NCI-H460 (cell line): ENCODE measurements at places on chromosomes 3 and 15.

DNA sequence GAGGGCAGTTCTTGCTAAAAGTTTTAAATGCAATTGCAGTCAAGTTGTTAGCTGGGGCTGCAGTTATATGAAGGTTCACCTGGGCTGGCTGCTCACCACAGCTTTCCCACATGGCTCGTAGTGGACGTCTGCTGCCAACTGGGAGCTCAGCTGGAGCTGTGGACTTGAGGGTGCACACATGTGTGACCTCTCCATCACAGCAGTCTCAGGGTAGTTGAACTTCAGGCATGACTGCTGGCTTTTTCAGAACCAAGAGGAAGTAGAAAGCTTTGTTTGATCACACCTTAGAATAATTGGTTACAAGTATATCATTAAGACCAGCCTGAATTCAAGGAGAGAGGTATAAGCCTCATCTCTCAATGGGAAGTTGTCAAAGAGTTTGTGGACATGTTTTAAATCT lies 74.1 kb downstream of the CHL1 start:
- DNase-seq: no peak

GRCh38 chr15:40108061-40108854 lies 421 bp downstream of the BMF start:
- no peak for DNase-seq

GRCh38 chr15:64222573-64223366 lies 59.9 kb upstream of the PPIB start:
- no peak for DNase-seq

DNA sequence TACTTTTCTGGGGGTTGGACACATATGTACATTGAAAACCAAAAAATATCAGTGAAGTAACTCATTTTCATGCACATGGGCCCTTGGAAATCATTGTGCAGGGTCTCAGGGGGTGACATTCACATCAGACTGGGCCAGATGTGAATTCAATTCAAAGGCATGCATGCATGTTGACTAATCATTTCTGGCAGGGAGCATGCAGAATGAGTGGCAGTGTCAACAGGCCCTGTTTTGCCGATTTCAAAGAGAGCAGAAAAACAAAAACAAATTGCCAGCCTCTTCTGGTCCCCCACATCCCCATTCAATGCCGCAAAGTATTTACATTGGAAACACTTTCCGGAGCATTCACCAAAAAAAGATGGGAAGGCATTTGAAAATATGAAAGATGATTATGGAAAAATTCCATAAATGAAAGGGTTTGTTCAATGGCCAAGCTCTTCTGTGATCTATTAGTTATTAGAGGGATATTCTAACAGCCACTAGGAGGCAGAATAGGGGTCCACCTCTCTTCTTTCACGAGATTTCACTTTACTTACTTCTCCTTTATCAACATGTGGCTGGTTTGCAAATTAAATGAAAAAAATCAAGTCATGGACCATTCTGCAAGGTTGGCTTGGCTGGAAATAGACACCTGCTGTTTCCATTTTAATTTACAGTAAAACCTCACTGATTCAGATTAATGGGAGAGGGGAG lies 119.9 kb upstream of the FEZF2 start:
- DNase-seq: no peak

DNA sequence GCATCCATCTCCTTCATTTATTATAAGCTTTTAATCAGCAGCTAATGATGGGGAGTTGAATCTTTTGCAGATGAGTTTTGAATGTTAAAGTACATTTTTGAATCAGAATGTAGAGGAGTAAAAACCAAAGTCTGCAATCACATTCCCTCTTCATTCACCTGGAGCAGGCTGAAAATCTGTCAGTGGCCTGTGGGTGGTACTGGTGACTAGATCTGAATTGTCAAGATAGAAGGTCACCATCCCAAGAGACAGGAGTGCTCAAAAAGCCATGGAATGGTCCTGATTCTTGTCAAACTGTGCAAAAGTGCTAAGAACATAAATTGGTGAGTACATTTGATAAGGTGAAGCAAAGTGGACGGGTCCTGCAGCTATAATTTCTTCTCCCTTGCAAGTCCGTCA lies 881.3 kb upstream of the NR2F2 start:
- DNase-seq: no peak

DNA sequence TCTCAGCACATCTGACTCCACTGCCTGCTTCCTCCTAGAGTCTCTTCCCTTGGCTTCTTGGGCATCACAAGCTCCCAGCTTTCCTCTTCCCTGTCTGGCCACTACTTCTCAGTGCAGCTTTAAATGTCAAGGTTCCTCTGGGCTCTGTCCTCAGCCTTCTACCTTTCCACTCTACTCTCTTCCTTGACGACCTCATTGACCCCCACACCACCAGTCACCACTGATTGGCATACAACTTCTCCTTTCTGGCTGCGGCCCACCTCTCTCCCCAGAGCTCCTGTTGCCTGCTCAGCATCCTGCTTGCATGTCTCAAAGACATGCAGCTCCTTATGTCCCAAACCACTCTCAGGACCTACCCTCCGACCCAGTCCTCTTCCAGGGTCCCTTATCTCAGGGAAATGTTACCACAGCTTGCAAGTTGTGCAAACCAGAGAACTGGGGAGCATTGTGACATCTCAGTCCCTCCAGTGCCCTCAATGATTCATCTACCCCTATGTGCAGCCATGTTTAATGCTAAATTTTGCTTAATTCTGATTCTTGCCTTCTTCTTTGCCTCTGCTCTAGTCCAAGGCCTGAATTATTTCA lies 49.9 kb downstream of the TRPM1 start:
- no peak for DNase-seq

DNA sequence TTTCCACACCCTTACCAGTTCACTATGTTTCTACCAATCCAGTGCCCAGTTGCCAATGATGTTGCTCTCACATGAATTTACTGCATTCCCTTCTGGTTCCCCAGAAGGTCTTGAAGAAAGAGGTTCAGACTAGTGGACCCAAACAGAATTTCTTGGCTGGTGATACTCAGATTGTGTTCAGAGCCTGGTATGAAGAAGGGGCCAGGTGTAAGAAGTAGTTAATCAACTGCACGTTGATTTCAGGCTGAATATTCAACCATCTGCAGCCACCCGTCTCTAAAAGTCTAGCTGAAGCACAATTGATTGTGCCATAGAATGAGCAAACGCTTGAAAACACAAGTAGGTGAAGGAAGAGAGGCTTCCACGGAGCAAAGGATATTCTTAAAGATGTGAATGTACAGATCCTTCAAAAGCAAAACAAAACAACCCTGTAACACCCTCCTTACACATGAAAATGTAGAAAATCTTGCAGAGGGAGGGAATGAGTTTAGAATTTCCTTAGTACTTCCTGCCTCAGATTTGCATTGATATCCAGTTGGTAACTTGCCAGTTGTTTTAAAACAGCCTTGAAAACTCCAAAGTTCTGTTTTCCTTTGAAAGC lies 4.7 kb downstream of the RBMS3 start:
- DNase-seq: no peak

GRCh38 chr15:77474310-77474988 lies 53.8 kb downstream of the HMG20A start:
- DNase-seq: no peak

DNA sequence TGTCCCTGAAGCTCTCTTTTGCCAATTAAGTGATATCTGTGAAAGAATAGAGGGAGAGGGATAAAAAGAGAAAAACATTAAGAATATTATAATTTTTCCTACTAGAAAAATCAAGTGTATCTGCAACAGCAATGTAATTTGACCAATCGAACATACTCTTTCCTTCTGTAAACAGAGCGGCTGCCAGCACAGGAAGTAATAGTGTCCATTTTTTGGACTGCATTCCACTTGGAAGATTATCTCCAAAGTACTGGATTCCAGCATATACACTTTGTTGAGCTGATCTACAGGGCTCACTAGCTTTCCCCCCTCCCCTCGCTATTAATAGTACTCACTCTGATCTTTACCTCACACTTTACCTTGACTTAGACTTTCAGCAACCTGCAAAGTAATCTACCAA lies 90.4 kb downstream of the SUCLG2 start:
- no peak for DNase-seq

- DNase-seq: no peak
These were observed 130.5 kb upstream of the BFSP2 start for GRCh38 chr3:133269393-133269792.

GRCh38 chr15:47442371-47442770 lies 274.9 kb upstream of the SEMA6D start:
- no peak for DNase-seq

DNA sequence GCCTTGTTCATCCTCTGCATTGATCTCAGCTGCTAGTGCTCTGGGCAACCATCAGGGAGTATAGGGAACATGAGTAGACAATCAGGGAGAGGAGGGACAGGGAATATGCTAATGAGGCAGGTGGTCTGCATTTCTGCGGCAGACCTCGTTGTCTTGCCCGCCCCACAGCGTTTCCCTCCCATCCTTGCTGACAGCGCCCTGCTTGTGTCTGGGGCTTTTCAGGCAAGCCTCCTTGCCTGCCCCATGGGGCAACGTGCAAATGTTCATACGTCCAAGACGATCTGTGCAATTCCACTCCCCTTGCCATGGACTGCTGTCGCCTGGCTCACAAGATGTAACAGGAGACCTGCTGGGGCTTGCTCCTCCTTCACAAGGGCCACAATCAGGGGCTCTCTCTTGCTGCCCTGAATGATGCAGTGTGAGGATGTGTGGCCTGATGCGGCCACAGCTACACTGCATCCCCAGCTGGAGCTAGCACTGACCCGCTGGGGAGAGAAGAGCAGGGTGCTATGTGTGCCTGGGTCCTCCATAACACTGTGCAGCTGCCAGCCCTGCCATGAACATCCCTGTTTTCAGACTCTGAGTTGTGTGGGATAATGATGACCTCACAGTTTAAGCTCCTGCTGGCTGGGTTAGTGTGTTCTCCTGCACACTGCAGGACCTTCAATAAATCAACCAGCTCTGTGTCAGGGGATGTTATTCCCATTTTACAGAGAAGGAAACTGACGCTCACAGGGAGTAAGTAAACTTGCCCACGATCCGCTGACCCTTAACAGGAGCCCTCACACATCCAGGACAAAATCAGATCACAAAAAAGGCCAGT lies 211.3 kb downstream of the KLF13 start:
- no peak for DNase-seq

- no peak for DNase-seq
These were observed 4.1 kb downstream of the ISLR2 start for GRCh38 chr15:74134387-74135027.

DNA sequence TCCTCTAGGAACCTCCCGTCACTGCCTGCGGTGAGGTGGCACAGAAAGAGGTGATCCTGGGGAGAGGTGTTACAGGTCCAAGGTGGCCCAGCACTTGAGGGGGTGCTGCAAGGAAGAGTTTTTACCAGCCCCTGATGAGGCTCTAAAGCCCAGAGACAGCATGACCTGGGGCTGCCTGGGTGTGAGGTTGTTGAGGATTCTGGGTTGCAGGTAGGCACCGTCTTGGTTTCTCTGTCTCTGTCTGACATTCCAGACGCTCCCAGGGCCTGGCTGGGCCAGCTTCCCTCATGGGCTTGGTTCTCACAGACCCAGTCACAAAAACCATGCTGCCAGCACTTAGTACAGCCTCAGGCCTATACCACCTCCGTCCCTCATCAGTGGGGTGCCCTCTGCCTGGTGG lies 31.1 kb downstream of the DNAJB8 start:
- no peak for DNase-seq

DNA sequence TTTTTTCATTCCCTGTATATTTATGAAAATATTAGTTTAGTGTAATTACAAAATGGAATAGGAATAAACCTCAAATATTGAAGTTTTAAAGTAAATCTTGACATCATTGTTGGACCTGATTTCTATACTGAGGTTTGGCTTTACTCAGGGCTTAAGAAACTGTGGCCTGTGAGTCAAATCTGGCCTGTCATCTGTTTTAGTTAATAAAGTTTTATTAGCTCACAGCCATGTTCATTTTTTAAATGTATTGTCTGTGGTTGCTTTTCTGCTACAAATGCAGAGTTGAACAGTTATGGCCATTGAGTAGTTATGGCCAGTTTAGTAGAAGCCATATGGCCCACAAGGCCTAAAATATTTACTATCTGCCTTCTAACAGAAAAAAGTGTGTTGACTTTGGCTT lies 80.7 kb downstream of the DIPK2A start:
- DNase-seq: no peak

- DNase-seq: no peak
These were observed 15.6 kb downstream of the FRMD4B start for GRCh38 chr3:69370156-69370883.

- no peak for DNase-seq
These were observed 15.6 kb downstream of the FBXW12 start for GRCh38 chr3:48387634-48388033.

- DNase-seq: peak; percentile 31
These were observed 276.6 kb downstream of the RPLP1 start for GRCh38 chr15:69729167-69729748.

DNA sequence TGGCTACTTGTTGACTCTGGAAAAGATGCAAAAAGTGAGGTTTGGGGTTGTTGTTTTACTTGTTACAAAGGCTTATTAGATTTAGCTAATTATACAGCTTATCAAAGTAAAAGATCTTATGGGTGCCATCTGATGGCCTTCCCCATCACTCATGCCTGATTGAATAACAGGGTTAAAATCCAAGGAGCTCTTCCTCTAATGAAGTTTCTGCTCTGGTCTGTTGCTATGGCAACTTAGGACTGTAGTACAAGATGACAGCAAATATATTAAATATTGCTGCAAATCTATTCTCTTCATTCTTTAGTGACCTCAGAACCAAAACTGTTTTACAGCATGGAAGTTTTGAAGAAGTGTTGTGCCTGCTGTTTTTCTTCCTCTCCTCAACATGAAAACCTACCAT lies 45.6 kb upstream of the SRGAP3 start:
- DNase-seq: no peak

GRCh38 chr3:193710286-193711165 lies 117.5 kb downstream of the OPA1 start:
- DNase-seq: no peak

- no peak for DNase-seq
These were observed 74.3 kb downstream of the LARS2 start for GRCh38 chr3:45462522-45463265.

GRCh38 chr15:68372291-68372811 lies 59.6 kb downstream of the ITGA11 start:
- DNase-seq: peak; percentile 4

DNA sequence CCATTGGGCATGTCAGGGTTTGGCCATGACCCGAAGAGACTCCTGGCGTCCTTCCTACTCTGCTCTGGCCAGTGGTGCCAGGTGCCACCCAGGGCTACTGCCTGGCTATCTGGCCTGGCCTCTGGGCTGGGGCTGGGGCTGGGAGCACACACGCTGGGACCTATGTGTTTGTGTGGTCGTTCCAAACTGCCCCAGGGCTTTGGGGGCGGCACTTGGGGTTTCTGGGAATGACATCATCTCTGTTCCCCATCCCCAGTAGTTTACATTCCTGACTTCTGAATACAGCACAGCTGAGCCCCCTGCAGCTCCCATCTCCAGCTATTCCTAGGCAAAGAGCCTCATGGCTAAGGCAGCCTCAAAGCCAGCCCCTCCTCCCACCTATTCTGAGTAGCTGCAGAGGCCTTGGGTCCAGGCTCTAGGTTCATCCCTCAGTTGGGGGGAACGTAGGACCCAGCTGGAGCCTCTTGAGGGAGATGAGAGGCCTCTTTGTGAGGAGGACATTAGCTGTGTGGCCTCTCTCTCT lies 24.3 kb downstream of the PLEKHO2 start:
- no peak for DNase-seq

GRCh38 chr3:69443457-69443920 lies 57.6 kb upstream of the FRMD4B start:
- DNase-seq: no peak

- DNase-seq: no peak
These were observed 25.5 kb upstream of the SKOR1 start for GRCh38 chr15:67799801-67800205.

GRCh38 chr3:21894459-21895340 lies 143.7 kb upstream of the ZNF385D start:
- peak; percentile 6 for DNase-seq

- peak; percentile 70 for DNase-seq
These were observed 3.9 kb upstream of the TLE3 start for GRCh38 chr15:70101459-70102113.
